ENCODE measurements at places on chromosomes 7 and 10.

DNA sequence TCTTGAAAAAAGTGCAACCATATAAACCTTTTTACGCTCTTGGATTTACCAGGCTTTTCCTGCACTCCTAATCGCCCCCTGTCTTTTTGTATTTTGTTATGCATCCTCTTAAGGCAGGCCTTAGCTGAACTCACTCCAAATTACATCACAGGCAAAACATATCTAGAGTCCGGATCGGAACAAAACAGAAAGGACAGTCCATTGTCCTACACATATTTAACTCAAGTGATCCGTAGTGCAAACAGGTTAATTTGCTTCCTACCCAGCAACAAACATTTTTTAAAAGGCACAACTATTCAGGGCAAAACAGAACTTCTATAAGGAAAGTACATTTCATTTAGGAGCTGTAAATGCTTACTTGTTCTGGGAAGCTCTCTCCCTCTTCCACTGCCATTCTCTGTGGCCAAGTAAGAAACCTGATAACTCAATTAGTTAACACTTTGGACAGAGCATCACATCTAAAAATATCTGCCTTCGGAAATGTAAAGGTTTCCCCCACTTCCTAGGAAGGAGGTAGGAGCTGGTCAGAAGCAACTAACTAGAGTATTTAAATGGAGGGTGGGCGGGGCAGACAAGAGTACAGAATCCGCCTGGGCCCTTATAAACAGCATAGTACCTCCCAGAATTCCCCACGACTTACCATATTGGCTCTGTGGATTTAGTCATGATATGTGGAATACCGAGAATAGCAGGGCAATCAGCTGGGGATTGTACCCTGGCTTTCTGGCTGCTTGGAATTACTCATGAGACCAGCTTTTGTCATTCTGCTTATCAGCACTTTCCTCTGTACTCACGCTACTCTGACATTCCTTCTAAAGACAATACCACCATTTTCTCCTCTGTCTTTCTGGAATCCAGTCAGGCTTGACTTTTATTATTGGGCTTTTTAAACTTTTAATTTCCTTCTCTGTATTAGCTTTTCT, 89.5 kb downstream of the ANK3 start:
- no peak for DNase-seq

GRCh38 chr10:129520440-129521080, 53.5 kb downstream of the MGMT start:
- no peak for DNase-seq

- DNase-seq = no peak
Observed at GRCh38 chr7:81308643-81309322, 389.9 kb upstream of the SEMA3C start.

- no peak for DNase-seq
Observed at GRCh38 chr10:109932391-109932790, 9.1 kb upstream of the XPNPEP1 start.

- no peak for DNase-seq
Observed at GRCh38 chr7:11767148-11767547, 64.8 kb downstream of the THSD7A start.

- no peak for DNase-seq
Observed at GRCh38 chr10:96585736-96586418, 935 bp downstream of the TM9SF3 start.

All from CD8-positive, alpha-beta T cell (primary cell).